ENCODE measurements at places on chromosomes 2 and 18.

DNA sequence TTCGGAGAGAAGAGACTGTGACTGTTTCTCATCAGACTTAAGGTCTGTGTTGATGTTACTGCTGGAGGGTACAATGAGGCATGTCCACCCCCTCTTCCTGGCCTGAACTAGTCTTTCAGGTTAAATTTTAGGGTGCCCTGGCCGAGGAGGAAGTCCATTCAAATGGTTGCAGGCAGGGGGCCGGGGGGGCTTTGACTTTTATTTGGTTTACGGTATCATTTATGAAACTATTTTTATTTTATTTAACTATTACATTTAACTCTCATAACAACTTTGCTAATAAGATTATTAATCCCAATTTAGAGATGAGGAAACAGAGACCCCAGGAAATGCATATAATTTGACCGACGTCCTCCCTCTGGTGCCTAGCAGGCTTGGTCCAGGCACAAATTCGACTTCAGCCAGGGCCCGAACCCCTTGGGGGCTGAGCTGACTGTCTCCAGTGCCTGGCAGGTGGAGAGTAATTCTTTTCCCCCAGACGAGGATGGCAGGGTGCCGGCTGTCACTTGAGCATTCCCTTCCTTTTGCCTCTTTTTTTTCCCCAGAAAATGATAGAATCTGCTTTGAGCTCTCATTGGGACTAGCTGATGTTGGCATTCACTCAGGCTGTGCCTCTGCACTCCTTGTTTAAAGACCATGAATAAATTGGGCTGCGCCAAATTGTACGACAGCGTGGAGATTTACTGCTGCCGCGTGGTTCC is 255.3 kb upstream of the SALL3 start:
- no peak for DNase-seq

DNA sequence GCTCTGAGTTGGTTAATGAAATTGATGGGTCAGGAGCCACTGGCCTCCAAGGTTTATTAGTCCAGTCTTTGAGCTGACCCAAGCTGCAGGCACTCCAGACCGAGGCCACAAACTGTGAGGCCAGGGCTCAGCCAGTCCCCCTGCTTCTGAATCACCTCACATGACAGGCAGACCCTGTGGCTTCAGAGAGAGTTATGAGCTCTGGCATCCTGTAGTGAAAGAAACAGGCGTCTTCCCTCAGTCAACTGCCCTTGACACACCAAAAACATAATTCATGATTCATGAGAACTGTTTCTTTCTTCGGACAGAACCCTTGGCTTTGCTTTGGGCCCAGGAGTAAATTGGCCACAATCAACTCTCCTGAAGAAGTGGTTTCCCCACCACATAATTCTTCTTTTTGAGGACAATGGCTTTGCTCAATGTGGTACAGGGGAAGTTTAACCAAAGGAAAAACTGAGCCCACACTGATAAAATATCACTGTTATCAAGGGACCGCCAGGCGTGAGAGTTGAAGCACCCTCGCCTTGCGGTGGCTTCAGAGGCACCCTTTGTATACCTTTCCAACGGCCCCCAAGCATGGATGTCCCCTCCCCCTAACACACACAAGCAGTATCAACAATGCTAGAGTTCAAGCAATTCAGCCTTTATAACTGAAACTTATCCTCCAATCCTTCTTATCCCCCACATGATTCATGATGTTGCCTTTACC is 226.9 kb downstream of the CYRIA start:
- no peak for DNase-seq

DNA sequence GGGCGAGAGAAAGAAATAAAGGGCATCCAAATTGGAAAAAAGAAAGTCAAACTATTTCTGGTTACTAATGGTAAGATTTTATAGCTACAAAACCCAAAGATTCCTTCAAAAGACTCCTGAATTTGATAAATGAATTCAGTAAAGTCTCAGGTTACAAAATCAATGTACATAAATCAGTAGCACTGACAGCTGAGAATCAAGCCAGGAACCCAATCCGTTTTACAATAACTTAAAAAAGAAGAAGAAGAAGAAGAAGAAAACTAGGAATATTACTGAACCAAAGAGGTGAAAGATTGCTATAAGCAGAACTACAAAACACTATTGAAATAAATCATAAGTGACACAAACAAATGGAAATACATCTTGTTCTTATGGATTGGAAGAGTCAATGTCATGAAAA is 291.5 kb upstream of the GULP1 start:
- DNase-seq, result no peak

- no peak for DNase-seq
Observed at GRCh38 chr2:103008586-103008985, 246.8 kb downstream of the TMEM182 start.

DNA sequence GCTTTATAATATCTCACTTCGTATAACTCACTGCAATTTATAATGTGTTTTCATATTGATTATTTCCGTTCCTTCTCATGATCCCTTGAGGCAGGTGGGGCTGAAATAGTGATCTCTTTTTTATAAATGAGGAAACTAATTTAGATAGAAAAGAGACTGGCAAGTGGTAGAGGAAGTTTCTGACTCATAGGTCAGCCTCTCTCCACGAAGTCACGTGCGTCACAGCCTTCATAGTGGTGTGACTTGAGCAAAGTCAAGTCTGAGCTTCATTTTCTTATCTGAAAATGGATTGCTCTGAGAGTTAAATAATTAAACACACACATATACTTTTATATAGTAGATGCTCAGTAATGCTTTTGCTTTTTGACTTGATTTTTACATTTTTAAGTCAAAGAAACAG is 19.9 kb downstream of the ABCG5 start:
- DNase-seq, result no peak

GRCh38 chr2:183222751-183223150 is 98.5 kb downstream of the NUP35 start:
- DNase-seq, result no peak

GRCh38 chr2:25169073-25169470 is 692 bp upstream of the POMC start:
- DNase-seq, result no peak

- no peak for DNase-seq
Observed at GRCh38 chr18:46677611-46678010, 20.6 kb upstream of the LOXHD1 start.

GRCh38 chr2:118150294-118150693 is 62.0 kb downstream of the INSIG2 start:
- DNase-seq, result no peak

DNA sequence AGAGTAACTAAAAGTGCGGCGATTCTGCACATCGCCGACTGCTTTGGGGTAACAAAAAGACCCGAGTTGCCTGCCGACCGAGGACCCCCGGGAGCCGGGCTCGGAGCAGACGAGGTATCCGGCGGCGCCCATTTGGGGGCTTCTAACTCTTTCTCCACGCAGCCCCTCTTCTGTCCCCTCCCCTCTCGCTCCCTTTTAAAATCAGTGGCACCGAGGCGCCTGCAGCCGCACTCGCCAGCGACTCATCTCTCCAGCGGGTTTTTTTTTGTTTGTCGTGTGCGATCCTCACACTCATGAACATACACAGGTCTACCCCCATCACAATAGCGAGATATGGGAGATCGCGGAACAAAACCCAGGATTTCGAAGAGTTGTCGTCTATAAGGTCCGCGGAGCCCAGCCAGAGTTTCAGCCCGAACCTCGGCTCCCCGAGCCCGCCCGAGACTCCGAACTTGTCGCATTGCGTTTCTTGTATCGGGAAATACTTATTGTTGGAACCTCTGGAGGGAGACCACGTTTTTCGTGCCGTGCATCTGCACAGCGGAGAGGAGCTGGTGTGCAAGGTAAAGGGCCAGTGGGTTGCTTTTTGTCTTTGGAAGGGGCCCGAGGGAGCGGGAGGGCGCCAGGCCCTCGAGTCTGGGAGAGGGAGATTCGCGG is 1.4 kb downstream of the TRIB2 start:
- DNase-seq, result no peak

DNA sequence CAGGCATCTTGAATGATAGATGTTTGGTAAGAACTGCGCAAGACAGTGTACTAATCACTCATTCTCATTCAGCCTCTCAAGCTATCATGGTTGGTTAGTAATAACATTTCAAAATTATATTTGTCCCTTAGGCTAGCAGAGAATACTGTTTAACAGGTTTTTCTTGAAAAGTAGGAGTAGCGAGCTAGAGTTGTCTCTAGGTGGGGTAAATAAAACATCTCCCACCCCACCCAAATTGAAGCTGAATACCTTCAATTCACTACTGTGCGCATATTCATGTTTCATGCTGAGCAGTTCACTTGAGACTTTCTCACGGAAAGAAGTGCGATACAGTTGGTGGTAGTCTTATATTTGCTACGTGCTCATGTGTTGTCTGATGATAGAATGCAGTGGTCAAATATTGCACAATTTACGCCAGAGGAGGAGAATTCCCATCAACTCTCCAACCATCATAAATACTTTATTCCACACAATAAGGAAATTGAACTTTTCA is 49.3 kb downstream of the NEDD4L start:
- no peak for DNase-seq

DNA sequence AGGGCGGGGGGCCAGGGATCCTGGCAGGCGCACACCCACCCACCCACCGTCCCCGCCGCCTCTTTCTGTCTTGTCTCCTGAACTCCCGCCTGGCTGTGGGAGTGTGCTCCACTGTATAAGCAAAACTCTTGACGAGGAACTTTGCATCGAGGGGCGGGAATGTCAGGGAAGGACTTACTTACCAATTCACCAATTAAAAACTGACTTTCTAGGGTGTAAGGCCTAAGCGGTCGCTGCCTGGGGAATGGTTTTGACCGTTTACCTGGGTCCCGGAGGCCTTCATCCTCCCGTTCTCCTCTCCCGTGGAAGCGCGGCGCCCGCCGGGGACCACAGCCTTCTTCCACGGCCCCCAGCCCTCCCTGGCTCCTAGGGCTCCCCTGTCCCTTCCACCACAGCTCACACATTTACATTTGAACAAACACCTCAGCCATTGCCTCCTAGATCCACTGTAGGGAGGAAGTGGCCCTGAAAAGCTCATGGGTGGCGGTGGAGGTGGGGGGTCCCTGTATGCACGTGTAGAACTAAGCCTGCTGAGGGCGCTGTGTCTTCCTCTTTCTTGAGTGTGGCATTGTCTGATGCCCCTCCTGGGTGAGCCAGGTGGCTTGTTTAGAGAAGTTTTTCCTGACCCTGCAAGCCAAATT is 8.9 kb downstream of the ASIC4 start:
- no peak for DNase-seq

- DNase-seq, result no peak
Observed at GRCh38 chr18:45063246-45064038, 382.8 kb downstream of the SETBP1 start.

- DNase-seq, result no peak
Observed at GRCh38 chr2:112151701-112152440, 13.7 kb downstream of the FBLN7 start.

GRCh38 chr18:77733292-77733903 is 483.8 kb downstream of the GALR1 start:
- no peak for DNase-seq

GRCh38 chr18:41372046-41372665 is 582.9 kb upstream of the PIK3C3 start:
- no peak for DNase-seq

- no peak for DNase-seq
Observed at GRCh38 chr2:95333888-95334338, 36.8 kb downstream of the KCNIP3 start.

DNA sequence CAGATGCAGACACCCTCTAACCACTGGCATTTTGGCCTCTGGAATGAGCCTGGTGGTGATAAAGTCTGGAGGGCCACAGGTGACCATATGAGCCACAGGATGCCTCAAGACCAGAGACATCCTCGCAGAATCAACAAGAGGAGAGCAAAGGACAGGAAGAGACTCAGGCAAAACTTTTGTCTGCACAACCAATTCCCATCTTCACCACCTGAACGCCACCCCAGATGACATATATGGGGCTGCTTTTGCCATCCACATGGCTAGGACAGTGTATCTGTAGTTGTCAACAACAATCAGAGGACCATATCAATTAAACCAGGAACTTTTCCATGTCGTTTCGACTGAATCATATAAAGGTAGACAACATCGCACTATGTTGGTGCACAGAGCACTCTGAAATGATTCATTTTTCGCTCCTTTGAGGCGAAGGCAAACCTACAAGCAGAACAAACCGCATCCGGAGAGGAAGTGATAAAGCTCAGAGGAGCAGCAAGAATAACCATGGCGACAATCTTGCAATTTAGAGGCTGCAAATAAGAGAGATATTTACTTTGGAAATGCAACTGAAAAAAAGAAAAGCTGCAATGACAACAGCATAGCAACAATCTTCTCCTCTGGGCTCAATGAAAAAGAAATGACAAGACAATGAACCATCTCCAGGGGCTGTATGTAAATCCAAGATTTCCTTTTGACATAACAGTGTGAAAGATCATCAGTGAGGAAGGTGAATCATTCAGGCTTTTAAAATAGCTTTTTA is 204.5 kb downstream of the ARL4C start:
- no peak for DNase-seq

DNA sequence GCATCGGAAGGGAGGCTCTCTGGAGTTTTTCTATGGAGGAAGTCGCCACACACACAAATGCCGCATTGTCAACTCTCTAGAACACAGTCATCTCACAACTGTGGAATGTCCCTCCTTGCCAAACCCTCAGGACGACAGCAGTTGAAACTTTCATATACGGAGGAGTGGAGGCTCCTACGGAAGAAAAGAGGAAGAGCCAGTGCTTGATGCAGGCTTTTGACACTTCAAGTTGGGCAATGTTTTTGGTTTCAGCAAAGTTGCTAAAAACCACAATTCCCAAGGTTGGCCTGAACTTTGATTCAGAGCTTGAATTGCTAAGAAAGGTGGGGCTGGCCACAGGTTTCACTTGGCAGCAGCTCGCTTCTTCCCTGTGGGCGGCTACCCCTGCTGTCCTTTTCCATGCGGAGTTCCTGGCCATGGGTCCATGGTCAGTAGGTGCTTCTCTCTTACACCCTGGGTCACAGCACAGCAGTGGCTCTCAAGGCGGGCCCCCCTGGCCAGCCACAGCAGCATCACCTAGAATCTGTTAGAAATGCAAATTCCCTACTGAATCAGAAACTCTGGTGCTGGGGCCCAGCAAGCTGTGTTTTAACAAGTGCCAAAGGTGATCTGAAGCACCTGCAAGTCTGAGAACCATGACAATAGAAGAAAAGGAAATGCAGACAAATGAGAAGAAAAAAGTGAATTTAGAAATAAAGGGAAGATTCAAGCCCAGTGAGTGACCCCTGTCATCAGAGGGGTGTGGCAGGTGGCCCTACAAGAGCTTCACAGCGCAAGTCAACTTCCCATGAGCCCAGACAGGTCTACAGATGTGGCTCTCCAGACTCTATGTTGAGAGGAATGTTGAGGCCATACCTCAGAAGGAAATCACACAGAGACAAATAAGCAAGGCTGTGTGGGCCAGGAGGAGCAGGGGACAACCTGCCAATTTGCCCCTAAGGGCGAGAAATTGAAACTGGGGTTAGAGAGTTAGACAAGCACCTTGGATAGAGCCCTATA is 856.4 kb downstream of the RNF144A start:
- DNase-seq, result no peak

GRCh38 chr2:219207134-219207883 is 727 bp downstream of the ZFAND2B start:
- no peak for DNase-seq

GRCh38 chr2:39741871-39742270 is 37.2 kb downstream of the THUMPD2 start:
- no peak for DNase-seq

GRCh38 chr2:118003396-118003824 is 10.5 kb downstream of the CCDC93 start:
- peak; percentile 90 for DNase-seq
